GM12892 (cell line): ENCODE measurements at places on chromosomes 5 and 9.
A peak's percentile ranks its signal among the peaks of the same experiment; 100 is the strongest.

- no peak for DNase-seq
Observed at GRCh38 chr5:171639205-171639621, 146.4 kb upstream of the SMIM23 start.

DNA sequence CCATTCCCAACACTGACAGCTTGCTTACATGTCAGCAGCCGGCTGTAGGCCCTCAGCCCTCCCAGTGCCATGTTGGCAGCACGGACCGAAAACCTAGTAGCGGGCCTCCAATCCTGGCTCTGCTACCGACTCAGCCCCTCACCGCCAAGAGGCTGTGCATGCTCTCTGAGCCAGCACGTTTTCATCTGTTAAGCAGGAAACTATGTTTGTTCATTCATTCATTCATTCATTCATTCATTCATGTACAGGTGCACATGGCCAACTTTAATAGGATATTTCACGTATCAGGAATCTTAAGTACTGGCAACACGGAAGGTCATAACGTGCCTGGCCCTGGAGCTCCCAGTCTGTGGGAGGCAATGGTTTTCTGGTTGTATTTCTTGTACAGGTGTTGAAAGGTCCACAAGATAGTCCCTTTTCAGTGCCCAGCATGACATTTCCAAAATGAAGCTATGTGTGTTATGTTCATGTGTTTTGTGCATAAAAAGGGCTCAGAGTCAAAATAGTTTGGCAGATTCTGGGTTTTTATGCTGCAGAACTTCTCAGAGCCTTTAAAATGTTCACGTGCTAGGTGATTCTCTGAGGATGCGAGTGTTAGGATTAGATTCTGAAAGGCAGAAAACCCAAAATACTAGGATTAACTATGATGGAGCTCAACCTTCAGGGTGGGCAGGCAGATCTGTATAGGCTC, 17.7 kb downstream of the SUSD3 start:
- no peak for DNase-seq

DNA sequence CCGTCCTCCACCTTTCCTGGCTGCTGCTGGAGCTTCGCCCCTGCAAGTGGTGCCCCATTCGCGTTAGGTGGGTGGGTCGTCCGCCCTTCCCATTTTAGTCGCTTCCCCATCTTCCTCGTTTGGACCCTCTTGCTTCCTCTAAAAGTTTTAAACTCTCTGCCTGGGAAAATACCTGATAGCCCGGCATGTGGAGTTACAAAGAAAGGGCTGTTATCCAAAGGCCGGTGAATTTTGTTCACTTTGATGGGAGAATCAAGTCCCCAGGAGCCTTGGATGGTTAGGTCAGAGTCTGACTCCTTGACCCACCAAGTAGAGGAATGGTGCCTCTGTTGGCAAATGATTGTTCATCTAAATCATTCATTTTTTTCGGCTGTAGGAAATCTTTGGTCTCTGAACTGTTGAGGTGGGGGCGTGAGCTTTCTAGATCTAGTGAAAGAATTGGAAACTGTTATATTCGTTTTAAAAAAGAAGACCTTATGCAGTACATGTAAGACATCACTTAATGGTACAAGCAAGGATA, 29.5 kb upstream of the APC start:
- no peak for DNase-seq

DNA sequence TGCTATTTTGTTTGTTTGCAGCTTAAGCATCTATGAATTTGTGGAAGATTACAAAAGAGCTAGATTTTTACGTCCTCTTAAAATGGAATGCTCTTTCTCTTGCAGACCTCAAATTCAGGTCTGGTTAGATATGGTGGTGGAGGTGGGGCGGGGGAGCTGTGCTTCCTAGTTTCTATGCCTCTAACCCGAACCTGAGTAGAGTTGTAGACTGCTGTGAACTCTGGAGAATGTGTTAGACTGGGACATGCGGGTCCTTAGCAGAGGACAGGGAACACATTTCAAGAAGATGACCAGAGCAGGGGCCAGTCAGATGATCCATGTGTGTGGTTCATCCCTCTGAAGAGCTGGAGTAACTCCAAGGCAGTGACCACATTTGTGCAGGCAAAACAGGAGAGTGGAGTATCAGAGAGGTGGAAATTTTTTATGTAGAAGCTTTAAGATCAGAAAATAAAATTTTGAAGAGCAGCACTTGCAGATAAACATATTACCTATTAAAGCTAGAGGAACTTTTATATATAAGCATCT, 154.9 kb downstream of the FAM174A start:
- DNase-seq = no peak

DNA sequence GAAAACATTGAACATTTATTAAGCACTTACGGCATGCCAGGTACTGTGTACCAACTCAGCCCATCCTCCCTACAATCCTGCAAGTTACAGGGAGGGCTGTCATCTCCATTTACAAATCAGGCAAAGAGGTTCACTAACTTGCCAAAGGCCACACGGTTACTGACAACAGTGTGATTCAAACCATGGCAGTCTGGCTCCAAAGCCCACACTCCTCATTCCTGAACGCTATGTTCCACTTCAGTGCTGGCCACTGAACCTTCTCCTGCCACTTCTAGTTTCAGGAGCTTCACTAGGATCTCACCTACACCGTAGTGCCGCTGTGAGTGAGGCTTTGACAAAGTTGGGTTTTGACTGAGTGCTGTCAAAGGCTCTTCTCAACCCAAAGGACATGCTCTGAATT, 7.2 kb upstream of the LIFR start:
- no peak for DNase-seq

DNA sequence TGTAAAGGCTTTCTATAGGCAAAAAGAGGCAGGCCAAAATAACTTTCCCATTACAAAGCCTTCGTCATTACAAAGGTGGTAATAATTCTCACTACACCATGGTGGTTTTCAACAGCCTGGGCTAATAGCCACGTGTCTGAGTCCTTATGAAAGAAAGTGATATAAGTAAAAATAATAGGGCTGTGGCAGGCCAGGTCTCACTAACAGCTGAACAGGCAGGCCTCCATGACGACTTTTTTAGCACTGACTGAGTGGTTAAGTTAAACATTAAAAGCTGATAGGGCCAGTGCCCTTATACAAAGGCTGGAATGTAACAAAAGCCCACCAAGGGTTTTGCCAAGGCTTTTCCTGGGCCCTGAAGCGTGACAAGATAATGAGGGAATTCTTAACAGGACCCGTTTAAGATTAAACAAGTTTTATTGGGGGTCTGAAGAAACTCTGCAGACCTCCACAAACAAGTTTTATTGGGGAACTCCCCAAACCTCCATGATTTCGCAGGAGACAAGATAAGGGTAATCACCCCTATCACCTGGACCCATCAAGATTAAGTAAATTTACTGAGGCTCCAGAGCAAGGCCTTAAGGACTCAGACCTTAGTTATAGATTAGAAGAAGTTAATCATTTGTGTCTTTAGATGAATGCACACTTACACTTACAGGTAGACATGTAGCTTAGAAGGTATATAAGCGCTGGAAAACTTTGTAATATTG, 412.9 kb downstream of the CHSY3 start:
- DNase-seq = no peak

GRCh38 chr5:151589878-151590570, 1.1 kb downstream of the FAT2 start:
- DNase-seq = no peak

DNA sequence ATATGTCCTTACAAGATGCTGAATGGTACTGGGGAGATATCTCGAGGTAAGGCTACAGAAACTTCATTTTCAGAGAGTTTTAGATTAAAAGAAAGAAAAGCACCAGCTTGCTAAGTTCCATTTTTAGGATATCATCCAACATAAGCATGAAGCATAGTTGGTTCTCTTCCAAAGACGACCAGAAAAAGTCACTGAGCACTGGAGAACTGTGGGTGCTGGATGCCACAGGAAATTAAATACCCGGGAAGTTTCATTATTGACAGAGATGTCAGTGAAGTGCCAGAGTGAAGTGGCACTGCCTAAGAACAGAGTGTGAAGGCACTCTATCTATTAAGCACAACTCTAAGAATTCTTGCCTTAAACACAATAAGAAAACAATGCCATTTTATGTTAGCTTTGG, 76.8 kb downstream of the PIK3R1 start:
- DNase-seq = no peak

- no peak for DNase-seq
Observed at GRCh38 chr5:141512911-141513626, 24.2 kb downstream of the PCDHGC5 start.

- no peak for DNase-seq
Observed at GRCh38 chr5:169218176-169218575, 82.8 kb downstream of the SLIT3 start.

- peak; percentile 74 for DNase-seq
Observed at GRCh38 chr5:180803181-180804128, 849 bp upstream of the MGAT1 start.

GRCh38 chr5:115084246-115084793, 85.4 kb downstream of the TRIM36 start:
- DNase-seq = no peak

- DNase-seq = no peak
Observed at GRCh38 chr9:113682297-113682771, 193.8 kb upstream of the ZNF618 start.

DNA sequence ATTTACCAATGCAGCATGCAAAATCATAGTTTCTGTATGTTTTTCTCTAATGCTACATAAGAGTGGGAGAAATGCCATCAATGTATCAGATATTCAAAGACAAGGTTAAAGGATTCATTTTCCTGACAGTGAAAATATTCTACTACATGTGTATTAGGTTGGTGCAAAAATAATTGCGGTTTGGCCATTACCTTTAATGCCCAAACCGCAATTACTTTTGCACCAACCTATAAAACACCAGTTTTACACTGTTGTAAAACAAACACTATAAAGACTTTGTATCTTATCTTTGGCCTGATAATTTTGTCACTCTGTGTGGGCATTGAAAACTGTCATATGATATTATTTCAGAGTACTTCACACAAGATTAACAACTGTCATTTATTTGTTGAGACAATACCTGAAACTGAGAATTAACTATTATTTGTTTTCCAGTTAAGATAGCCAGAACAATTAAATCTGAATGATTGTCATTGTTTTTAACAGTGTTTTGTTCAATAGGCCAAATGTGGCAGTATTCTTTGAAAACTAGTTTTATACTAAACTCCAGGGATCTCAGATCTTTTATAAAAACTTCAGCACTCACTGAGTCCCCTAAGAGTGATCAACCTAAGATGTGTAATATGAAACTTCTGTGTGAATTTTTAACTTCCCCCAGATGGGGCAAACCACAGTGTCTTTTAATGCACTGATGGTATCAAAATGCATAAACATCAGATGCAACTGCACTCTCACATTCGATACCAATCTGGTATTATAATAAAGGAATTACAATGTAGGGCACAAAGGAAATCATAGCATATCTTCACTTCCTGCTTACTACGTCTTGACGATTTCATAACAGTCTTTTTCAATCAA, 53.8 kb upstream of the FBN2 start:
- no peak for DNase-seq

GRCh38 chr5:126680191-126680817, 79.6 kb downstream of the PHAX start:
- no peak for DNase-seq

DNA sequence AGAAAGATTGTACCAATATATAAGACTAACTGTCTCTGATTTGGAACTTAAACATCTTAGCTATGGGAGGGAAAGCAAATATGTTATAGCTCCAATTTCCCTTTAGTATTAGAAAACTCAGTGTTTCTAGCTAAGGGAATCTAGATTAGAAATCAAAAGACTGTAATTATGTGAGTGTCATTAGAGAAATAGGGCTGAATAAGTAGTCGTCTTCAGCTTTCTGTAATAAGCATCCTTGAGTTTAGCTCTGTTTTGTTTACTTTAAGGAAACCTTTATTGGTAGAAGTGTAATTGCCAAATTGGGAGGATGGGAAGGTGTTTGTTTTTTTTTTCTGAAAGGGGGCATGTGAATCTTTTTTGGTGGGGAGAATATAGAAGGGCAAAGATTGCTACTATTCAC, 5.2 kb downstream of the DMXL1 start:
- no peak for DNase-seq

GRCh38 chr5:86760661-86761060, 142.9 kb downstream of the COX7C start:
- no peak for DNase-seq

- no peak for DNase-seq
Observed at GRCh38 chr9:35801328-35802128, 10.1 kb downstream of the NPR2 start.

DNA sequence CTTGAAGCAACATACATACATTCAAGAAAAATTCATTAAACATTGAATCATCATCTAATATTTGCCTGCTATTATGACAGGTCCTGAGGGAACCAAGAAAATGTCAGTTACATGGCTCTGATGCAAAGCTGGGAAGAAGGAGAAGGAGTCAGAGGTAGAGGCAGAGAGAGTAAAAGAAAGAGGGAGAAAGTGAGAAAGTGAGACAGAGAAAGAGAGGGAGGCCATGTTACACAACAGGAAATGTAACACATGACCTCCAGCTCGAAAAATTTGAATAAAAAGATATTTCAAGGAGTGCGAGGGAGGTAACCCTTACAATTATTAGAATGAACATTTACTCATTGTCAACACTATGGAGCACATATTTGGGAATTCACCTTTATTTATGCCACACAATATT, 189.7 kb downstream of the PDE4D start:
- DNase-seq = no peak

DNA sequence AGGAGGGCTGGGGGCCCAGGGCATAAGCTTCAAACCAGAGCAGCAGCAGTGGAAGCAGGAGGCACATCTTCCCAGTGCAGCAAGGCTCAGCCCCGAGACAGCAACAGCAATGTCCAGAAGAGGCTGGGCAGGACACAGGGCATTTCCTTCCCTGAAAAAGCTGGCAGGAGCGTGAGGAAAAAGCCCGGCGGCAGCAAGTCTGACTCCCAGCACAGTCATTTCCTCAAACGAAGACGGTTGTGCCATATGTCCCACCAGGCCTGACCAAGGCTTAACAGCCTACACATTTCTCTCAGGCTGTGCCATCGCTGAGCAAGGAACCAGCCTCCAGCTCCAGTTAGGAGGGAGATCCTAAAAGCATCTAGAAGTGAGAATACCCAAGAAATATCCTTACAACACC, 74.5 kb downstream of the APTX start:
- no peak for DNase-seq

GRCh38 chr9:105299190-105299854, 54.9 kb downstream of the SLC44A1 start:
- DNase-seq = no peak

DNA sequence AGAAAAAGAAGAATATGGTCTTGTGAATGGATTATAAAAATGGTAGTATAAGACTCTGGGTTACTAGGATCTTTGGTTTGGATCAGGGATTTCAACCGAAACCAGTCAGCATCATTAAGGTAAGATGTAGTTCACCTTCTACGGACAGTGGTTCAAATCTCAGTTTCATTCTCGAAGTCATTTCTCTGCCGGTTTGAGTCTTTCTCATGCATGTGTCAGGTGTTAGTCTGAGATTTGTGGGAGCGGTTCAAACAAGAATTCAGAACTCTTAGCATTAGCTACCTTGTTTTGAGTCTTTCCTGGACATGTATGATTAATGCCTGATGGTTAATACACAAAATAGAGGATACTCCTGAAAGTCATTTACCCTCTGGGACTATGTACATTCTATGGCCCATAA, 735.9 kb upstream of the NUDT12 start:
- DNase-seq = no peak
